GM23338 (cell line): ENCODE measurements at places on chromosomes 13 and 19. TPM values are rescaled to one million over a fixed set of nuclear protein-coding genes. Genes with fewer than 3 reads are reported as not detected.

- no peak for DNase-seq
Measured at GRCh38 chr19:33418871-33419787, 45.6 kb downstream of the CEBPG start.

ARHGAP33 gene
- total RNA-seq: 17.7 and 22.1 TPM in 2 replicates

VMAC gene
- 3.2 and 3.7 TPM in 2 replicates for total RNA-seq

DNA sequence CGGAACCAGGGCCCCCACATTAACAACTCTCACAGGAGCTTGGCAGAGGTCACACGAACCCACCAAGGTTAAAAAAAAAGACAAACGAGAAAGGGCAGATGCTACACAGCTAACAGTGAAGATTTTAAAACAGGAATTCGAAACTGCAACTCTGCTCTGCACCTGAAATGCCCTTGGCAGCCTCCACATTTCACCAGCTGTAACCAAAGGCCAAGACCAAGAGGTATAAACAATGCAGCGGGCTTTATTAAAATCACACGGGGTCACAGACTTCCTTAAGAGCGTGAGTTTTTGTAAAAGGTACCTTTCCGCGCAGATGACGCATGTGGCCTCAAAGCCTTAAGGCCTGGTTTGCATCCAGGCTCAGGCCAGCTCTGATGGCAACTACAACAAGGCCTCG, 88.2 kb downstream of the STK24 start:
- no peak for DNase-seq

GRCh38 chr19:11444059-11444458, 8.6 kb downstream of the PRKCSH start:
- DNase-seq: no peak

- no peak for DNase-seq
Measured at GRCh38 chr13:101730420-101731000, 278.0 kb downstream of the ITGBL1 start.

TMEM91 gene
- 9.3 and 9.5 TPM in 2 replicates for total RNA-seq

ZNF235 gene
- 3.8 and 5.0 TPM in 2 replicates for total RNA-seq

DNA sequence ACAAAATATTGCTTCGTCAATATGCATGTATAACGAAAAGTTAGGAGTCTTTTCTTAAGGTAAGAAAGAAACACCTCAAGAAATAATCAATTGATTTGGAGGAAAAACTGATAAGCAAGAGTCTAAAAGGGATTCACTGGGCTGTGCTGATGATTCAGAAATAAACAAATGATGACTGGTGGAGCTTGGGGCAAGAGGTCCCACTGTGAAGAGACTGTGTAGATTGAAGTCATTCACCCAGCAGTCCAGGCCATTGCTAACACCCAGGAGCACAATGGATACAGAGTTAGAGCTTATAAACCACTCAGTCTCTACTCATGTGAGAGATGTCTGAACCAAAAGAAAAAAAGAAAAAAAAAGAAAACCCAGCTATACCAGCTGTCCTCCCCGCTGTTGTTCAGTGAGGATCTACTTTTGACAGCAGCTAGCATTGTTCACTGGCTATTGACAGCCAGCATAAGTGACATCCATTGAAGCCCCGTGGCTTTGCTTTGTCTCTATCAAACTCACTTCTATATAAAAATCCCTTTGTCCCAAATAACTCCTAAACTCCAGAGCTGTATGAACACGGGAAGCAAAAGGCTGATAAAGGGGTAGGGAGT, 255.5 kb downstream of the KCTD12 start:
- no peak for DNase-seq

DNA sequence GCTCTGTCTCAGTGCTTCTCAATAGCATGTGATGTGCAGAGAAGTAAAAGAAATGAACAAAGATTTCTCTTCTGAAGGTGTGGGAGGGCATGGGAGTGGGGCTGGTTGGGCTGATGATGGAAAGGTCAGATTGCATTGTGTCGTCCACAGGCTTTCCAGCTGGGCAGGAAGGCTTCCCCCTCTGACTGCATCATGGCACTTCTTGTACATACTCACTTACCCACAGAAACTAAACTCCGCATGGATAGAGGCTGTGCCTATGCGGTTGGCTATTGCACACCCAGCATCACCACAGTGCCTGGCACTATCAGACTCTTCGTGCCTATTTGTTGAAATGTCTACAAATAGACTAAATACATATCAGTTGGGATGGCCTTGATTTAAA, 24.4 kb upstream of the TNFSF11 start:
- no peak for DNase-seq

- DNase-seq: no peak
Measured at GRCh38 chr13:75769141-75769905, 133.2 kb downstream of the LMO7 start.

TYROBP gene
- total RNA-seq: not detected in 2 replicates

GRCh38 chr19:35105047-35105410, 10.6 kb upstream of the FXYD3 start:
- DNase-seq: no peak

DNA sequence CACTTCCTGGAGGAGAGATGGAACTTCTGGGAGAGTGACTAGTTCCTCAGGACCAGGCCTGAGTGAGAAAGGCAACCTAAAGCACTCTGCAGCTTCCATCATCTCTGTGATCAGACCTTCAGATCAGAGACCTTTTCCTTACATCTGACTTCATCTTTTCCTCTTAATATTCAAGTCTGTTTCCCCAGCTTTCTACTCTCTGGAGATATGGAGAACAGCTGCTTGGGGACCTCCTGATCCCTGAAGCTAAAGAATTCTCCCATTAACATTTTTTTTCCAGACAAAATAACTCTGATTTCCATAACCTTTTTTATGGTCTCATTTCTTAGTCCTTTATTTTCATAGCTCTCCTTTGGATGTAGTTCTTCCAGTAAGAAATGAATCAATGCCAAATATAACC, 133.4 kb upstream of the FNDC3A start:
- no peak for DNase-seq

- DNase-seq: peak; percentile 78
Measured at GRCh38 chr19:38852231-38853044, 2.7 kb upstream of the HNRNPL start.

CBY2 gene
- 0.42 TPM in 1 of 2 replicates, not detected in the other for total RNA-seq

DNA sequence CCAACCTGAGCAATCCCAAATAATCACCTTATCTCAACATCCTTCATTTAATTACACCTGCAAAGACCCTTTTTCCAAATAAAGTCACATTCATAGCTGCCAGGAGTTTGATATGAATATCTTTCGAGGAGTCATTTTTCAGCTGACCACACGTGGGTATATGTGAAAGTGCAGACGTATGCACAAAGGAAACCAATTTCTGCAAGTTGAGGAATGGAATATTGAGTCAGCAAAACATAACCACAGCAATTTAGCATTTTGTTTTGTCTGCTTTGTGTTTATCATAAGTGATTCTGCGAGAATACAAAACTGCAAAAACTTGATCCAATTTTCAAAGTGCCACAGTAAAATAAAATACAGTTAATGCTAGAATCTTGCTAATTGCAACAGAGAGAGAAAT, 295.9 kb downstream of the SUCLA2 start:
- no peak for DNase-seq

DNA sequence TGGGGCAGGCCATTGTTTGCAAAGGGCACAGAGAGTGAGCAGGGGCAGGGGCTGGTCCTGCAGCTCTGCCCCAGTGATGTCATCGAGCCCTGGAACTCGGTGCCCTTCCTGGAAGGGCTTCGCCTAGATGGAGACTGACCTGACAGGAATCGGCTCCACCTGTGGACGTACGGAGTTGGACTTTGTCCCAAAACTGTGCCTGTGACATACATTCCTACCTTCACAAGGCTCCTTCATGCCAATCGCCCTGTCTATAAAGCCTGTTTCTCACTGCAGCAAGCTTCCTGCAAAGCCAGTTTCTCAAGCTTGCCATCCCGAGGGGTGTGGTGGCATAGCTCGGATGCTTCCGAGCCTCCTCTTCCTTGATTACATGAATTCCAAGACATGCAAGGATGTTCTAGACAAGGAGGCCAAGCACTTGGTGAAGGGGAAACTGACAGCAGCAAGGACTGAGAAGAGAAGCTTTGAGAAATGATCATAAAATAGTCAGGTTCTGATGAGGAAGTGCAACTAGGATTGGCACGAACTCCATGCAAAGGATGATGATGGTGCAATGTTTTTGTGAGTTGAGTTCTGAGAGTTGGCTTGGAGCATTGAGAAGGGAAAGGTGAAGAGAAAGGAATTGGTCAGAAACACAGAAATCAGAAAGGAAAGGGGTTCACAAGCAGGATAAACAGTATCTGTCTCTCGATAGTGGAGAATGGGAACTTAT, 73.6 kb upstream of the STK24 start:
- DNase-seq: no peak

TIMM44 gene
- 121 and 125 TPM in 2 replicates for total RNA-seq

KLK14 gene
- not detected in 2 replicates for total RNA-seq

TMEM255B gene
- 0.69 and 0.82 TPM in 2 replicates for total RNA-seq

SLC17A7 gene
- total RNA-seq: 0.90 and 1.6 TPM in 2 replicates

- no peak for DNase-seq
Measured at GRCh38 chr19:17409990-17410389, 4.6 kb upstream of the BST2 start.

GRCh38 chr13:52053460-52053859, 29.0 kb downstream of the UTP14C start:
- DNase-seq: peak; percentile 13

BEST2 gene
- total RNA-seq: 7.5 and 10.4 TPM in 2 replicates

CEACAM4 gene
- total RNA-seq: not detected in 2 replicates

GRCh38 chr19:57366776-57367175, 3.4 kb downstream of the TRAPPC2B start:
- DNase-seq: no peak

IL4I1 gene
- total RNA-seq: 0.50 and 0.69 TPM in 2 replicates

DNA sequence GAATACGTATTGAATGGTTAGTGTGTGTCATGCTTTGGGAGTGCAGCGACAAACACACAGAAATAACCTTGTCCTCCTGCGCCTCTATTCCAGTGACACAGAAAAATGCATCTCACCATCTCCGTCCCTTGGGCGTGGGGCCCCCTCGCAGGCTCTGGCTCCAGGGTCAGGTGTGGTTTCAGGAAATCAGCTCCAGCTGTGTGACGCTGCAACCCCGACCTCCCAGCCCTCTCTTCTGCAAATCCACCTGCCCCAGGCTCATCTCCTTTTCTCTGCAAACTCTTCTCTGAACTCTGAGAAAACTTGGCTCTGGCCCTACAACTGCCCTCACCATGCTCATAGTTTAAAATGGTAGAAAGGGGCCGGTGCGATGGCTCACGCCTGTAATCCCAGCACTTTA, 51.3 kb upstream of the ZNF536 start:
- no peak for DNase-seq

GRCh38 chr13:74135326-74136083, 1.3 kb upstream of the KLF12 start:
- DNase-seq: peak; percentile 89

- no peak for DNase-seq
Measured at GRCh38 chr19:50924586-50924985, 13.4 kb upstream of the KLK4 start.

- no peak for DNase-seq
Measured at GRCh38 chr19:55795021-55795420, 26.1 kb downstream of the RFPL4AL1 start.

DNA sequence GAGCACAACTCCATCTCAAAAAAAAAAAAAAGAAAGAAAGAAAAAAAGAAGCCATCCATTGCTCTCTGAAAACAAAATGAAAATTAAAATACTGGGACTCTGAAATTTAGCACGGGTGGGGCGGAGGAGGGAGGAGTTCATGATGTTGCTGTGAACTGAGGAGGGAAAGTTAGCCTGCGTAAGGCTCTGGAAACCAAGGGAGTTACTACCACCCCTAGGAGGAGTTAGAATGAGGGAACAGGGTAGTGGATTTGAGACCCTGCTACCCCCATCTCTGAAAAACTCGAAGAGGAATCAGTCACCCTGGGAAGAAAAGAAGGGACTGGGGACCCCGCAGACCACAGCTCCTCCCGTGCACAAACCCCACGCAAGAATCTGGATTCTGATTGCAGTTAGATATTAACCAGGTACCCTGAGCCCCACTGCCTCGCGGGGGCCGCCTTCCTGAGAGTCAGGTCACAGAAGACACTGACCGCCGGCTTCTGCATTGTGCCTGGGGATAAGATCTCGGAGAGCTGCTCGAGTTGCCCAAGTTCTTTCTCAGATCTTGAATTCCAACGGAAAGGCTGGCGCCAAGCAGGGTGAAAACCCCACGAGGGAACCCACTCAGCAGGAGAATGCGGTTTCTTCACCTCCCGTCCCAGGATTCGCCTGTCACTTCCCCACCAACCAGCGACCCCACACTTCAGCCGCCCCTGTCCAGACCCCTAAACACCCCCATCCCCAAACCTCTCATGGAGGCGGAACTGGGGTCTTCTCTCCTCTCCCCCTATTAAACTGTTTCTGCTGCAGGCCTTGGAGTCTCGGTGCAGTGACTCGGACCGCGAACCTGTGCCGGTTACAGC, 870 bp downstream of the ZNF442 start:
- peak; percentile 30 for DNase-seq

DNA sequence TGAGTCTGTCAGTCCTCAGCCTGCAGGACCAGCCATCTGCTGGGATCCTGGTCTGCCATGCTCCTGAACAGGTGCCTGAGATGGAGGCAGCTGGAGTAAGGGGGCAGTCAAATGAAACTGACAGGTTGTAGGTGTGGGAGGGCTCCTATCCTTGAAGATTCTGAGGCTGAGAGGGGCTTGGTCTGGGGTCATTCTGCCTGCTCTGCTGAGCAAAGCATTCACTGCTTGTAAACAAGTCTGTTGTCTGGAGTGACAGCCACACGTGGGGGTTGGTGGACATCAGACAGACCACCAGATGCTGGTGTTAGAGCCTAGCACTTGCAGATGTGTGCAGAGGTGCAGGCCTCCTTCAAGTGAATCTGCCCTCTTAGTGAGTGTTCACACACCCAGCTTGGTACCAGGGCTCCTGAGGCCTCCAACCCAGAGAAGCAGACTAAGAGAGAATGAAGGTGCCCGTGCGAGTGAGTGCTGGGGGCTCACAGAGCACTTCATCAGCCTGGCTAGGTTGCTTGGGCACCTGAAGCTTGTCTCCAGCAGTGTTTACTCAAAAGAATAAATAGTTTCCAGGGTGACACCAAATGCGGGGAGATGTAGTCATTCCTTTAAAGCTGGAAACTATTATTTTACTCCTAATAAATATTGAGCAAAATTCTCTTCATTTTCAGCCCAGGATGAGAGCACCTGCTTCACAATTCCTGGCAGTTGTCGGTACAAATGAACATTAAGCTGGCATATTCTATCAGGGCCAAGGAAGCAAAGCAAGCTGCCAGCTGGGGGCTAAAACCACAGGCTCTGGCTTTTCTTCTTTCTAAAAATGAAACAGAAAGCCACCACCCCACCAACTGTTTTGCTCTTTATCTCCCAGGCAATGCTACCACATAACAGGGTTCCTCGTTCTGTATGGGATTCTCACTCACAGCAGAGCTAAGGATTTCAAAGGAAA, 82.3 kb downstream of the RNASEH2B start:
- no peak for DNase-seq

- no peak for DNase-seq
Measured at GRCh38 chr13:30997697-30998096, 65.2 kb downstream of the TEX26 start.
